ENCODE measurements at places on chromosomes 16 and 17. TPM values are rescaled to one million over a fixed set of nuclear protein-coding genes. Genes with fewer than 3 reads are reported as not detected.

Gene SPATA22
- total RNA-seq: 0.24 TPM

Gene MT1G
- 14.0 TPM for total RNA-seq

Gene SEZ6L2
- total RNA-seq: 1.2 TPM

Gene HS3ST2
- total RNA-seq: 2.5 TPM

Gene C1QL1
- total RNA-seq: 0.19 TPM

Gene GPR179
- not detected for total RNA-seq

Gene KRT12
- not detected for total RNA-seq

Gene CCL1
- total RNA-seq: not detected

Gene DOC2B
- 18.5 TPM for total RNA-seq

Gene KRT23
- total RNA-seq: 0.24 TPM

Gene LYRM1
- 32.7 TPM for total RNA-seq

Gene FOXL1
- 8.9 TPM for total RNA-seq

Gene MYL4
- total RNA-seq: 2.8 TPM

Gene SMIM36
- total RNA-seq: not detected

Gene TTYH2
- total RNA-seq: 5.5 TPM

Gene FUS
- 208 TPM for total RNA-seq

Gene PITPNM3
- total RNA-seq: 26.6 TPM

Gene ATXN2L
- total RNA-seq: 66.5 TPM

Gene SOCS1
- total RNA-seq: 7.7 TPM

Gene ACSF3
- total RNA-seq: 21.4 TPM

Gene CYBA
- 168 TPM for total RNA-seq

Gene PRSS36
- 2.9 TPM for total RNA-seq

Gene EFCAB13
- 6.5 TPM for total RNA-seq

Gene EDC4
- 43.1 TPM for total RNA-seq

Gene AXIN2
- total RNA-seq: 23.5 TPM

Gene SLC46A1
- total RNA-seq: 10.6 TPM

Gene MEIOC
- total RNA-seq: 0.10 TPM

Gene P3H4
- total RNA-seq: 12.1 TPM

Gene MGAT5B
- total RNA-seq: 0.88 TPM

Gene KRT9
- not detected for total RNA-seq

Gene TBC1D3H
- total RNA-seq: not detected

Gene RRAD
- 8.2 TPM for total RNA-seq

Gene GIT1
- total RNA-seq: 28.1 TPM

Gene TMC8
- 15.7 TPM for total RNA-seq

Gene GNGT2
- 2.1 TPM for total RNA-seq

All from posterior vena cava (tissue), 2 donors.